ENCODE measurements at places on chromosomes 4 and X.

GRCh38 chrX:103734125-103734760, 23.5 kb downstream of the TMEM31 start:
- no peak for DNase-seq

DNA sequence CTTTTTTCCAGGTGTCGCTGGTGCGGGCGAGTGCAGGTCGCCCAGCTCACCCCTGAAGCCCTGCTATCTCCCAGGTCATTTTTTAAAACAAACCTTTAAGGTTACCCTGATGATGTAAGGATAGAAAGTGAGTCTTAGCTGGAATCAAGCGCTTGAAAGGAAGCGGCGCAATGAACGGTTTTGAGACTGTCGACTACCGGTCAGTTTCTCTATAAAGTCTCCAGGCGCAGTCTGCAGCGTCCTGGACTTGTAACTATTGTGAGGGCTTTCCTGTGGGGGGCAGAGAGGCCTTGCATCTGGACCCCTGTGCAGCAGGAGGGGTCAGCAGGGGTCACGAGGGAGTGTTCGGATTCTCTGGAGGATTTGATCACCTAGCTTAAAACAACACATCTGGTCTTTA, 1.6 kb downstream of the KIT start:
- no peak for DNase-seq

DNA sequence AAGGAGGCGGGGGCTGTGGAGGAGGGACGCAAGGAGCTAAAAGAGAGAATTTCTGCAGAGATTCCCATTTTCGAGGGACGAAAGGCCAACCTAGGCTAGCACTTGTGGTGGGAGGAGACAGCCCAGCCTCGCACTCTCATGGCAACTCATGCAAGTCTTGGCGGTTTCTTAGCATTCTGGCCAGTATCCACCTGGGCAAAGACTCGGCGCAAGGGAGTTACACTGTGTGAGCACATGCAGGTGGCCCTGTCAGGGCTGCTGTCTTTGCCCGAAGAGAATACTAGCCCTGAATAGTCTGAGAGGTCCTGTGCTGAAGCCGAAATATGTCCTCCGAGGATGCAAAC, 15.5 kb downstream of the MCF2 start:
- DNase-seq = no peak

DNA sequence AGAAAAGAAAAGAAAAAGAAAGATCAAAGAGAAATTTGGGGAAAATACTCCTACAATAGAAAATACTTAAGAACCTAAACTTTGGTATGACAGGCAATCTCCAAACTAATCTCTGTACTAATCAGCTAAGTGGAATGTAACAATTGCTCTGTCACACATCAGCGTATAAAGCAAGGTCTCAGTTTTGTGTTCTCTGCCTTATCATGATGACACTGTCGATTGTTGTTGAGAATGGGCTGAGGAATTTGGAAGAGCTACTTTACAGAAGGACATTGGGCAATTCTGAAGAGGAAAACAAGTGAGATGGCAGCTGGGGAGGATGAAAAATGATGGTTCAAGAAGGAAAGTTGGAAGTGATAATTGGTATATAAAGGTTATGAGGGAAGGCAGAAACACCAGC, 486.0 kb upstream of the HTR2C start:
- DNase-seq = no peak

GRCh38 chr4:168337550-168337940, 19.0 kb upstream of the DDX60 start:
- no peak for DNase-seq

GRCh38 chr4:123554801-123555232, 158.2 kb downstream of the SPRY1 start:
- no peak for DNase-seq

- DNase-seq = no peak
These were observed 66.6 kb downstream of the SNX25 start for GRCh38 chr4:185276036-185276435.

- DNase-seq = no peak
These were observed 247.3 kb downstream of the GPAT3 start for GRCh38 chr4:83783215-83783614.

DNA sequence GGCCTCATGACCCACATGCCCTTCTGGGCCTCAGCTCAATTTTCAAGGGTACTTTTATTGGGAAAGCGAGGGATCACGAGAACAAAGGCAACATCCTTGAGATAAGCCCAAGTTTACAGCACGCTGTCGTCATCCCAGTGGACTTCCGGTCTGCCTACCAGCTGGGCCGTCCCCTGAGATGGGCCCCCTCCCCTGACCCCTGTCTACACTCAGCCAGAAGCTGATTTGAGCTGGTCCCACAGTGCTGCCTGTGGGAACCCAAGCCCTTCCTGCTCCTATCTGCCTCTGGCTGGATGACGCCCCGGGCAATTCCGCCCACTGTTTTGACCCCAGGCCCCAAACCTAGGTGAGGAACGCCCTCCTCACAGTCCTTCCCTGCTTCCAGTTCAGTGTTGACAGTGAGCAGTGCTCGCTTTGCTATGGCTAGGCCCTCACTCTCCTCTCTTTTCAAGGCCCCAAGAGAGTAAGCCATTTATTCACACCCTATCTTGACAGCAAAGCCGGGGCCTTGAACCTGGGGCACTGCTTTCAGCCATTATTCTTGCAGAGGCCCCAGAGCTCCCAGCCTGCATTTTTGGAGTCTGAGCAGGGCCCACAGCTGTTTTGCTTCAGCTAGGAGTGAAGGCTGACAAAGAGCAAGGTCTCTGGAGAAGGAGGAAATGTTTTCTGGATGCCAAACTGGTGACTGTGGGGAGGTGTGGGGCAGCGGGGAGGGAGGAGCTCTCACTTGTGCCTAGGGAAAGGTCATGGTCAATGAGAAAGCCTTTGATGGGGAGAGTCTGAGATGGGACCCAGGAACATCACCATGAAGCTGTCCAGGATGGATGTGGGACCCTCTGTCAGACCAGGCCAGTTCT, 164.6 kb upstream of the BCOR start:
- DNase-seq = no peak

DNA sequence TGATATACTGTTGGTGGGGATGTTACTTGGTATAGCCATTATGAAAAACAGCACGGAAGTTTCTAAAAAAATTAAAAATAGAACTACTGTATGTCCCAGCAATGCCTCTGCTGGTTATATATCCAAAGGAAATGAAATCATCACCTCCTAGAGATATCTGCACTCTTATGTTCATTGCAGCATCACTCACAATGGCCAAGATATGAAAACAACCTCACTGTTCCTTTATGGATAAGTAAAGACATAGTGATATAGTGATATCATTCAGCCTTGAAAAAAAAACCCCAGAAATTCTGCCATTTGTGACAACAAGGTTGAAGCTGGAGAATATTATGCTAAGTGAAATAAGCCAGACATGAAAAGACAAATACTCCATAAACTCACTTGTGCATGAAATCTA, 543.8 kb upstream of the SLIT2 start:
- no peak for DNase-seq

DNA sequence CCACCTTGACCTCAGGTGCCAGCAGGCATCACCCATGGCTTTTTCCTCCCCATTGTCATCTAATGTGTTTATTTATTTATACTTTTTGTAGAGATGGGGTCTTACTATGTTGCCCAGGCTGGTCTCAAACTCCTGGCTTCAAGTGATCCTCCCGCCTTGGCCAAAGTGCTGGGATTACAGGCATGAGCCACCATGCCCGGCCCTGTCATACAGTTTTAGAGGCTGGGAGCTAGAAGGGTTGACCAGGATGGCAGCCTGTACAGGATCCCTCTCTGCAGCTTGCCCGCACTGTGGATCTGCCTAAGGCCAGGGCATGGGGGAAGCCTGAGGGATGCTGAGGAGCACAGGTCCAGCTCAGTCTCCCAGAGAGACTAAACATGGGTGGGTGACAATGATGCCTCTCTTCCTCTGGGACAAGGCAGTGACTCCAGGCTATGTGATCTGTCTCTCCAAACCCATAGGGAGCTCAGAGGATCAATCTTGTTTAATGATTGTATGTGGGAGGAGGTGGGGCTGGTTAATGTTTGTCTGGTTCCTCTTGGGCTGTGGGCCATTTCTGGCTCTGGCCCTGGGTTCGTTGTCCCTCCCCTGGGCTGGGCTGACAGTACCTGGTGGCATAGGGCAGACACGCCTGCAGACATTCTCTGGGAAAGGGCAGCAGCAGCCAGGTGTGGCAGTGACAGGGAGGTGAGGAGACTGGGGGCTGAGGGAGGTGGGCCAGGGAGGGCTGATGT, 8.3 kb upstream of the GJB1 start:
- no peak for DNase-seq

DNA sequence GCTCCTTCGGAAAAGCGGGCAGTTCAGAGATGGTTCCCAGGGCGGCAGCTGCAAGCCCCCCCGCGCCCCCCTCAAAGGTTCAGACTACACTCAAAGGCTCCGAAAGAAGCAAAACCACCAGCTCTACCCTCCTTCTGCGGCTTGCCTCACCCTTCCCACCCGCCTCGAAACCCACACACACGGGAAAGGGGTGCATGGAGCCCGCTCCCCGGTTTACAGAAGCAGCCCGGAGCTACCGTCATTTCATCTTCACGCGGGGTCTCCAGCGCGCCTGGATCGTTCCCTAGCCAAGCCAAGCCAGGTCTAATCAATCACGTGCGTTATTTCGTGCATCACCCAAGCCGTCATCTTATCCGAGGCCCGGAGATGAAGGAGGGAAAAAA, 1.2 kb downstream of the NLGN4X start:
- DNase-seq = no peak

GRCh38 chrX:154430916-154431315, 2.4 kb downstream of the ATP6AP1 start:
- no peak for DNase-seq

GRCh38 chrX:44914532-44915198, 41.7 kb downstream of the KDM6A start:
- DNase-seq = no peak

GRCh38 chr4:164926301-164926700, 49.3 kb downstream of the APELA start:
- no peak for DNase-seq

DNA sequence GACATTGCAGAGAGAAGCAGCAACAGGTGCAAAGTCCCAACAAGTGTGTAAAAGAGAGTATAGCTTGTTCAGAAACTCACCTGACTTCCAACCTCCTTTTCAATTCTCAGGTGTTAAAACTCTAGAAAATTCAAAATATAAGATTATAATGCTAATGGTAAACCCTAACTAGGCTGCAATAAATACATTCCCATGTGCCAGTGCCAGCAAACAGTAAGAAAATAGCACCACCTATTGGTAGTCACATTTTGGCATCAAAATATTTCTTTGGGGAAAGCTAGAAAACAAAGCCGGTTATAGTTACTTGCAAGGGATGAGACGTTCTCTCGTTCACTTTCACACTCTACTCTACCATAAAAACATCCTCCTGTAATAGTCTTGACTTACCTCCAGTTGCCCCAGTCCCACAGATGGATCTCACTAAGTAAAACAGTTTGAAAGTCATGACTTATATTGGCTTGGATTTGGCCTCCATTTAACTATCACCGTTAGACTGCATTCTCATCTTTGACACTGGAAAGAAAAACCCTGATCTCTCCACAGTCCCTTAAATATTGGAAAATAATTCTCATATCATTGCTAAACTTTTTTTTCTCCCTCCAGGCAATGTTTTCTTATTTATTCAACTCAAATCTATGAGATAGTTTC, 9.6 kb downstream of the BMP3 start:
- DNase-seq = no peak

DNA sequence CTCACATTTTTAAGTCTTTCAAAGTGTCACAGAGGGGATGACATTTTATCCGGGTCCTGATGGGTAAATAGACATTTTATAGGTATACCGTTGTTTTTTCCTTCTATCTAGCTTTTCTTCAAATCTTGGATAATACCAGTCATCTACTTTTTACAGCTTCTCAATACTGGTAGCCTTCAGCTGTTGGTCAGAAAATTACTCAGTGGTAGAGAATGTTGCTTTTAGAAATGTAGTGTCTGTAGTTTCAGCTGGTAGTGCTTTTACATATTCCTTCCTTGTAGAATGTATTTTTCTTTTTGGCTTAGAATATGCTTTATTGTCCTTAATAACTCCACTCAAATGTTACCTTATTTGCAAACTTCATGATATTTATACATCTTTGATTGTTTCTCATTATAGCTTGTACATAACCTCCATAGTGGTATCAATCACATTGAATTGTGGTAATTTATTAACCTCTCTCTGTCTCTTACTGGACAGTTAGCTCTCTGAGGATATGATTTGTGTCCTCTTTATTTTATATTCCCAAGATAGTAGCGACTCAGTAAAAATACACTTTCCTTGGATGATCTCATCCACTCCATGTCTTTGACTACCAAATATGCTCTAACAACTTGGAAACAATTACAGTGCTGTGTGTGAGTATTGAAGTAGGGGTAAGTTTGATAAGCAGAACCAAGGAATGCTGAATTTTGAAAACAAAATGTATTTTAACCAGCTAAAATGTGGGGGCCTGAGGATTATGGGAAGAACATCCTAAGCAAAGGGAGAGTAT, 53.8 kb downstream of the RAP1GDS1 start:
- no peak for DNase-seq

All from ecto neural progenitor cell (in vitro differentiated cells).